ENCODE measurements at places on chromosomes 7 and 10.

DNA sequence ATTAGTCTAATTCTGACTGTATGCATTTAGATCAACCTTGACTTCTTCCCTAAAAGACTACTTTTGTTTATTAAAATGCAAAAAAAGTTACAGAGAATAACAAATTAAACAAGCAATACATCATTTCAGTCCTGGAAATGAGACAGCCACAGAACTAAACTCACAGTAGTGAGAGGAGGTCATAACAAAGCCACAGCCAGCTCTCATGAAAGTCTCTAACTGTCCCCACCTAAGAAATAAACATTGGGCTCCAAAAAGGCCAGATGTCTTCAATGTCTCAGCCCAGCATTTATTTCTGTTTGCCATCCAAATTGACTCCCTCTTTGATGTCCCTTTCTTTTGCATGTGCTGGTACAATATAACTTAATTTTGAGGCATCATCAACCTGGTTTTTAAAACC is 74.4 kb downstream of the NHLRC2 start:
- no peak for DNase-seq

GRCh38 chr10:86857128-86857721 is 100.2 kb downstream of the MMRN2 start:
- peak; percentile 90 for DNase-seq

DNA sequence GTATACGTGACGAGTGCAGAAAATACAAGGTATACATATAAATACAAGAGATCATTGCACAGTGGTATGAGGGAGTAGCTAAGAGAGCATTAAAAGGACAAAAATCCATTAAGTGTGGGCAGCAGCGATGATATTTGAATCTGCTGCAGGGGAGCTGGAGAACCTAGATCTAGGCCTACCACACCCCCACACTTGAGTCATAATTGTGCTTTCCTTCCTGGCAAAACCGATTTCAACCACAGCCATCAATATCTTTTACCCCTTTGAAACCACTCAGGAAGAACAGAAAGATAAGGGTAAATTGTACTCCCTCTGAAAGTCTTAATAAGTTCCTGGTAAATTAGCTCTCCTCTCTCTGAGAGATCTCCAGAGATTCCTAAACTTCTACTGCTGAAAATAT is 345.0 kb downstream of the SORCS1 start:
- no peak for DNase-seq

DNA sequence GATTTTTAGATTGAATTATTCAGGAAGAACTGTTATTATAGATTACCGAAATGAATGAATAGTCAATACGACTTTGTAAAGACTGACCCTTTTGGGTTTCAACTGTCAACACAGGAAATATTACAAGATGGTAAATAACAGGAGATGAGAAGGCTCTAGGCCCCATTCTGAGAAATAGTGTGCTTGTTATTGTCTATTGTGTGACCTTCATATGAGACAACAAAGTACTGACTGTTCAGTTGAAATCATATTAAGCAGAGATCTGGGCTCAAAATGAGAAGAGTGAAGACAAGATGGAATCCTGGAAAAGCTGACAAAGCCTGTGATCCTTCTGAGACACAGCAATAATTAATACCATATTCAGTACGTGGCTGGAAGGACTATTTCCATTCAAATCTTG is 503.8 kb downstream of the INHBA start:
- no peak for DNase-seq
